GM19239 (cell line): ENCODE measurements at places on chromosomes 1 and 21.

DNA sequence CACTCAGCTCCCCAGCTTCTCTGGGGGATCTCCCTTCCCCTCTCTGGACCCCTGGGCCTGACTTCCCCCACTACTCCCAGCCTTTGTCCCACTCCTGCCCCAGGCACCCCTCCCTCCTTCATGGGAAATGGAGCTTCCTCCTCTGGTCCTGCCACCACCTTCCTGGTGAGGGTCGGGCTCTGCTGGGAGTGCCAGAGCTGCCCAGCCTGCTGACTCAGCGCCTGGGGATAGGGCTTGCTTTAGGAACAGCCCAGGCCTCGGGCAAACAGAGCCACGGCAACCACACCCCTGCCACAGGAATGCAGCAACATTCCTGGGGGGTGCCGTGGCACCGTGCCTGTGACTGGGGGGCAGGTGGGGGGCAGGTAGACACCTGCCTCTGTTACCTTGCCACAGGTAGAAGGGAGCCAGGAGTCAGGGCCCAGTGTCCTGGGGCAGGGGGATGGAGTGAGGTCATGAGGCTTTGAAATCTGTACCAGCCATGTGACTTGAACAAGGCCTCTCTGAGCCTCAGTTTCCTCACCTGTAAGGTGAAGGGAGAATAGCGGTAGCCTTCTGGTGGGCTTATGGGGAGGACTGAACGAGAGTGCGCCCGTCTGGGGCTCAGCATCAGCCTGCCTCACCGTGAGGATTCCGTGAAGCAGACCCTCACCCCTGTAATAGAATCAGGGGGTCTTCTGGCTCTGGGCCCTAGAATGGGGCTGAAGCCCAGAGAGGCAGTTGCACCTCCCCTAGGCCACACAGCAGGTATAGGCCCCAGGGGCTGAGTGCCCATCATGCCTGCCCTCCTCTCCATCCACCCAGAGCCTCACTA, 17.8 kb upstream of the EPHA2 start:
- no peak for DNase-seq

DNA sequence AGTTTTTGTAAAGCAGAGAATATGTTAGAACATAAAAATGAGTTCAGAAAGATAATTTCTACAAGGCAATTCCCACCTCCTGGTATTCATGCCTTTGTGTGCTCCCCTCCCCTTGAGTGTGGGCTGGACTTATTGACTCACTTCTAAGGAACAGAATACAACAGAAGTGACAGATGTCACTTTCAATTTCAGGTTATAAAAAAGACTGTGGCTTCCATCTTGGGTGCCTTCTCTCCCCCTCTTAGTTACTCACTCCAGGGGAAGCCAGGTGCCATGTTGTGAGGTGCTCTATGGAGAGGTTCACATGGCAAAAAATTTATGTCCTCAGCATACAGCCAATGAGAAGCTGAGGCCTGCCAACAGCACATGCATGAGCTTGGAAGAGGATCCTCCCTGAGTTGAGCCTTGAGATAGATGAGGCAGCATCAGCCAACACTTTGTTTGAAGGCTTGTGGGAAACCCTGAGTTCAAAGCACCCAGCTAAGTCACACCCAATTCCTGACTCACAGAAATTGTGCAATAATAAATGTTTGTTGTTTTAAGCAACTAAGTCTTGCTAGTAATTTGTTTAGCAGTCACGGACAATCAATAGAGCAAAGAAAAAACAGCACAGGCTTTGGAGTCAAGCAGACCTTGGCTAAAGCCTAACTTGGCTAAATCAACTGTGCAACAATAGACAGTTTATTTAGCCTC, 73.5 kb upstream of the NGF start:
- no peak for DNase-seq

- DNase-seq, result no peak
Measured at GRCh38 chr1:228107636-228108035, 1.5 kb downstream of the MRPL55 start.

GRCh38 chr1:64948905-64949833, 17.2 kb downstream of the JAK1 start:
- no peak for DNase-seq

GRCh38 chr1:161481624-161482392, 23.4 kb upstream of the FCGR2A start:
- DNase-seq, result no peak

GRCh38 chr21:44382536-44382935, 29.1 kb downstream of the TRPM2 start:
- DNase-seq, result no peak

DNA sequence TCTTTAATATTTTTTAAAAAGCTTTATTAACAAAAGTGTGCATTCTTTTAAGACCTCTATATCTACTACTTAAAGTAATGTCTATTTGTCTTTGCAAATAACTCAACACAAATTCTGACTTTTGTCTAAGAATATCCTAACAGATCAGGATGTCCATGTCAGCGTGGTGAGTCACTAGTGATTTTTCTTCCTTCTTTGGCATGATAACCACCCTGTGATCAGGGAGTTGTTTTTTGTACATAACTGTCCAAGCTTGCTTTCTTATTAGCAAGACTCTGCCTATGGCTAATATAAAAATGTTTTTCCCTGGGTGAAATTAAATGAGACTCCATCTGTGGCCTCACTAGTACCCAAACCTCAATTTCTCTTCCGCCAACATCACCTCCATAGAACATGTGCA, 688.9 kb upstream of the ADGRL2 start:
- DNase-seq, result no peak

DNA sequence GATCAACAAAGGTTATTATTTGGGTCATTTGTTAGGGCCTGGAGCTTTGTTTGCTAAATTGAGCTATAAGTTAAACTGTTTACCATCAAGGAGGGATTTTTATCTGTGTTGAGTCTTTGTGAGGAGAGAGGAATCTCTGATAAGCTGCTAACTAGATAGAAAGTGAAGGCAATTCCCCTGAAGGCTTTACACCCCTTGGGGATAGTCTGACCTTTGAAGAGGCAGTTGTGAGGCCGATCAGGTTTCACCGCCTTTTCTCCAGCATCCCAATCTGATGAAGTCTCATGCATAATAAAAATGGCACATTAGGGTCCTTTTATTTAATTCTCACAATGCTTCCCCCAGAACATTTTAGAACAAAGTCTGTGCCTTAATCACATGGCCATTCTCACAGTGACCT, 21.8 kb downstream of the C1orf21 start:
- DNase-seq, result no peak

- no peak for DNase-seq
Measured at GRCh38 chr1:17601643-17602382, 62.3 kb downstream of the ARHGEF10L start.

DNA sequence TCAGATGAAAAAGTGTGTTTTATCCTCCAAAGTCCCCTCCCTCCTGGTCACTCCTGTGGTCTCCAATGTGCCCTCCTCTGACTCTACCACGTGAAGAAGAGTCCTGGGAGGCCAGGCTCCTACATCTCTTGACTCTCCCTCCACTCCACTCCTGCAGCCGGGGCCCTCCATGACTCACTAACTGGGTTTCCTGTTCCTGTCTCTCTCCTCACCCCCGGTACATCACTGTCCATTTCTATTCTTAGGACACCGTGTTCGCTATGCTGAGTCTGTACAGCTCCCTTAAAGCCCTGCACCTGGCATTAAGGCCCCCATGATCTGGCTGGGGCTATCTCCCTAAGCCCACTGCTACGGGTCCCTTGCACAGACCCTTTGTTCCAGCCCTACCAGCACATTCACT, 93.4 kb downstream of the BCAR3 start:
- DNase-seq, result no peak

DNA sequence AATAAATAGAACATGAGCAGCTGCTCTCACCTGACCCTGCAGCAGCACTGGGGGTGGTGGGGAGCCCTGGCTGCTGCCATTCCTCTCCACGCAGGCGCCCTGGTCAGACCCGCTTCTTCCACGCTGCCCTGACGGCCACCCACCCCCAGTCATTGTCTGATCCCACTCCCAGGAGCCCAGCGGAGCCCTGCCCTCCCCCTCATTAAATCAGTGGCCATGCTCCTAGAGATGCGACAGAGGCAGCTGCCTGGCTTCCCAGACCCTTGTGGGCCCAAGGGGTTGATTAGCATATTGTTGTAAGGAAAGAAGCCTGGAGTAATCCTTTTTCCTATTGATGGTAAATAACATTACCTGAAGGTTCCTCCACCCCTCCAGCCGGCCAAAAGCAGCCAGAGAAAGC, 301.5 kb downstream of the RRAGC start:
- DNase-seq, result no peak

DNA sequence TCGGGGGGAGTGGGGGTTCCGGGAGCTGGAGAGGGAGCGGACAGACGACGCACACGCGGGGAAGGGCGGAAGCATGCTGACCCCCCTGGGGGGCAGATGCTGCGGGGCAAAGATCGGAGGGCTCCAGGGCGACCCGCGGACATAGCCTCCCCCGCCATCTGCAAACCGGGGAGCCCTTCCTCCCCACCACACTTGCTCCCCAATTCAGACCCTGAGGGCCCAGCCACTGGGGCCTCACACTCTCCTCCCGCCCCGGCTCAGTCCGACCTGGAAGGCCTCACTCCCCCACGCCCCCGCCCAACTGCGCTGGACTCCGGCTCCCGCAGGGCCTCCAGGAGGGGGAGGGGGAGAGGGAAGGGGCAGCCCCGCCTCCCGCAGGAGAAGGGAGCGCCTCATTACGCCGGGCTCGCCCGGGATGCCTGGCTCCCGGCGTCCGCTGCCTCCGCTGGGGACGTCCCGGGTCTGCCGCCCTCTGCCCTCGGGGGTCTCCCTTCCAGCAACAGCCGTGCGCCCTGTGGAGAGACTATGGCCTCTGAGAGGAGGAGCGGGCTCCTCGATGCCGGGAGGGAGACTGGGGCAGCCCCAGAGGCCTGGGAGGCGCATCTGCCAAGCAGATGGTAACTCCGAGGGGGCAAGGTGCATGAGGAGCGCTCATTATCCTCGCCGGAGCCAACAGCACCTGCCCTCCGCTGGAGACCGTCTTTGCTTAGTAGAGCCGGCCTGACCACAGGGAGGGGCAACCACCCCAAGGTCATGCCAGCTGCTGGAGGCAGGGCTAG, 636 bp upstream of the CAMK2N1 start:
- DNase-seq, result no peak

DNA sequence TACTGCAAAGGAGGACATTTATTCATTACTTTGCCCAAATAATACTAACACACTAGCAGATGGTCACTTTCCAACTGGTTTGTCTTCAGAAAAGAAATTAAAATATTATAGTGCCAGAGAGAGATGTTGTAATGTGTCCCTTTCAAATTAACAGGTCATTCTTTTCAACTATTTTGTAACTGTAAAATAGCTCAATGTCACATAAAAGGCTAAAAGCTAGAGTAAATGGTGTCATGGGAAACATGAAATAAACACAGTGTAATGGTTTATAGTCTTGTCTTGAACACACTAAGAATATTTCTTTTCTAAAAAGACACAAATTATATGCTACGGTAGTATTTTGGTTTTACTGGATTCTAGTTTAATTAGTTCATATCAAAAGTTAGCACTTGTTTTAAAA, 77.8 kb downstream of the ADGRL2 start:
- DNase-seq, result no peak

GRCh38 chr1:26075421-26076144, 8.2 kb upstream of the TRIM63 start:
- no peak for DNase-seq

DNA sequence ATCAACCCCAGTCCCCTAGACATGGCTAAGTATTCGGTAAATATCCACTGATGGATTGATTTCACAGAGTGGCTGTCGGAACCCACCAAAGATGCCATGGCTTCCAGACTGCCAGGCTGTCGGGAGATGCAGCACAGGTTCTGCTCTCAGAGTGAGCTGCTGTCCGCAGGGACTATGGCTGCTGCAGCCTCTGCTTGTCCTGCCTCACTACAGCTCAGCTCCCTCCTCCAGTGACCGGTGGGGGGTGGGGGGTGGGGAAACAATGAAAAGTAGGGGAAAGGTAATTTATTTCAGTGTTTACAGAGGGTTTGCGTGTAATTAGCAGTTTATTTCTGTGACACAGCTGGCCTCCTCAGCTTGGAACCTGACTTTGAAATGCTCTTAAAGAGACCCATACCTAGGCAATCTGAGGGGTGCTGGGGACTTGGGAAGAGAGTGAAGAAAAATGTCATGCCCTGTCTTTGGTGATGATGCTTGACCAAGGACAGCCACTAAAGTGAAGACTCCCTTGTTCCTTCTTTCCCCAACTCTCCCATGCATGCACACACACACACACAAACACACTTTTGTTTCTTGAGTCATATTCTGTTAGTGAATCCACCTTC, 109.0 kb downstream of the CACNA1E start:
- DNase-seq, result no peak

DNA sequence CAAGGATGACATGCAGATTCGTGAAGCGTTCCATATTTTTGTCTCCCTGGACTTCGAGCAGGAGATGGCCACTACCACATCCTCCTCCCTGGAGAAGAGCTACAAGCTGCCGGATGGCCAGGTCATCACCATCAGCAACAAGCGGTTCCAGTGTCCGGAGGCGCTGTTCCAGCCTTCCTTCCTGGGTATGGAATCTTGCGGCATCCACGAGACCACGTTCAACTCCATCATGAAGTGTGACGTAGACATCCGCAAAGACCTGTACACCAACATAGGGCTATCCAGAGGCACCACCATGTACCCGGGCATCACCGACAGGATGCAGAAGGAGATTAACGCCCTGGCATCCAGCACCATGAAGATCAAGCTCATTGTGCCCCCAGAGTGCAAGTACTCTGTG, 3.3 kb downstream of the TMEM222 start:
- no peak for DNase-seq

DNA sequence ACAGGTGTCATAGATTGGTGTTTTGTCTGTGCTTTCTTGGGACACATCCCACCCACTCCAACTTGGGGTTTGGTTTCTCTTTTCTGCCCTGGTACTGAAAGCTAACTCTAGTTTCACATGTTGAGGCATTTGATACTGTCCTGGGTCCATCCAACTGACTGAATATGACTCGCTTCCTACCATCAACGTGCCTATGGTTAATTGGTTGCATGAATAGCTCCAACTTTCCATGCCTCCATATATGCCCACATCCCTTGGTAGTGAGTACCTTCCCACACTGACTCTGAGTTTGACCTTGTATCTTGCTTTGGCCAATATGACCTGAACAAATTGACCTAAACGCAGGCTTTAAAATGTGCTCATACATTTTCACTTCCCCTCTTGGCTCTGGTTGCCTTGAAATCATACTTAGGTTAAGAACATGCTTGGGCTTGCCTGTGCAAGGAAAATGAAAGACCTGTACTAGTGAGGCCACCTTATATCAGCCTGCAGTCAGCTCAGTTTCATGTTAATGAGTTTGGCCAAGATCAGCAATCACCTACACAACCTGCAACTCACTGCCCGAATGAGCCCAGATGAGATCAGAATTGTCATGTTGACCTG, 81.0 kb upstream of the KCNK2 start:
- peak; percentile 2 for DNase-seq

DNA sequence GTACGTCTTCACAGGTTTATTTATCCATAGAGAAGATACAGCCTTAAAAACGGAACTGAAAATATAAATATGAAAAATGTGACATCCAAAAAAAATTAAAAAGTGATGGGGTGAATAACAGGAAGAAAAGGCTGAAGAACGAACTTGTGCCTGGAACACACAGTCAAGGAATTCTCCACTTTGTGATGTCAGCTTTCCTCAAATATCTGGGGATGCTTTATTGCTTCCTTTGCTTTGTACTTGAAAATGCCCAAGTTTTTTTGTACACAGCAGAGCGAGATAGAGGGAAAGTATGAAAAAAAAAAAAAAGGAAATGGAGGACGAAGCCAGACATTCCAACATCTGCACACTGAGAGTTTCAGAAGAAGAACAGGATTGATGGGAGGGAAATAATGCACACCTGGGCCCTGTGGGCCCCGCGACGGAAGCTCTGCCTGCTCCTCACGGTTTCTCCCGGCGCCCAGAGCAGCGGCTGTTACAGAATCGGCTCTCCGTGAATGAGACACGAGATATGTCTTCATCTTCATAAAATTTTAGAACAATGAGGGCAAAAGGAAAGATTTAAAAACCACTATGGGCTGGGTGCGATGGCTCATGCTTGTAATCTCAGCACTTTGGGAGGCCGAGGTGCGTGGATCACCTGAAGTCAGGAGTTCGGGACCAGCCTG, 10.0 kb upstream of the LRRC3 start:
- no peak for DNase-seq
